ENCODE measurements at places on chromosomes 6 and 20.

- H3K27me3 ChIP-seq, result no peaks in the 10 kb centered on the region
- H3K36me3 ChIP-seq, result no peaks in the 10 kb centered on the region
- DNase-seq, result no peak
- H3K4me3 ChIP-seq, result no peak overlapping the region
- no peak overlapping the region for H3K27ac ChIP-seq
- H3K4me1 ChIP-seq, result no peaks in the 10 kb centered on the region
Observed at GRCh38 chr20:62832951-62833391, 16.1 kb downstream of the COL9A3 start.

DNA sequence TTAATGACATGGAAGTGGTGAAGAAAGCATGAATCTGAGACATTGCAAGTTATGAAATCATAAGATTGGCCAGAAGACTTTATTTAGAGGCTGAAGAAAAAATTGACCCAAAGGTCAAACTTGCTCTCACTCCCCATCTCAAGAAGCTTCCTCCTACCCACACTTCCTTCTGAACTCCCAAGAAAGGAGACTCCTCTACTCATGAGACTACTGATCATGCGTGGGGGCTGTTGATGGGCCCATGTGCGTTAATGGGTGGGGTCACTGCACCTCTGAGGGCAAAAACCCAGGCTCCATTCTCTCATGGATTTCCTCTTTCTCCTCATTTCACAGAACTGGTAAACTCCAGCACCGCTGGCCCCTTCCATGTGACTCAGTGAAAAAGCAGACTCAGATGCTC lies 470.6 kb upstream of the ARID1B start:
- no peaks in the 10 kb centered on the region for H3K36me3 ChIP-seq
- DNase-seq, result no peak
- no peak overlapping the region for H3K4me3 ChIP-seq
- H3K27ac ChIP-seq, result no peak overlapping the region

GRCh38 chr6:13526727-13527670 lies 39.6 kb upstream of the GFOD1 start:
- H3K36me3 ChIP-seq, result no peaks in the 10 kb centered on the region
- H3K4me3 ChIP-seq, result no peak overlapping the region
- peaks cover 17% of the 10 kb centered on the region for H3K4me1 ChIP-seq
- peak; percentile 46 for DNase-seq
- H3K27me3 ChIP-seq, result no peaks in the 10 kb centered on the region

DNA sequence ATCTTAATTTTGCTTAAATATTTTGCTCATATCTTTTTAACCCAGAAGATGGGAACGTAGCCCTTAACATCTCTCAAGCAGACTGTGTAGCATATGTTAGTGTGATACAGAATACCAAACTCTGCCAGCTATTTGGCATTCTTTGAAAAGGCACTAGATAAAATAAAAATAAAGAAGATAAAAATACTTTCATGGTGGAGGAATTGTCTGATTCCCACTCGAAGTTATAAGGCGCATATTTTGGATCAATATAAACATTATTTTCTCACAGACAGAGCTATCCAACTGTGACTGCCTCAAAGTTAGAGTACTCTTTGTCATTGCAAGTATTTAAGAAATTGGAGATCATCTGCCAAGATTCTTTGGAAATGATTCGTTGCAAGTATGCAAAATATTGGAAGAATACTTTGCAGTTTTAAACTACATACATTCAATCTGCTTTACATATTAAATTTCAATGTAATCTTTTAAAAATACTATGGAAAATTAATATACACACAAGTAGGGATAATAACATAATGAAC lies 10.8 kb upstream of the EEF1E1 start:
- no peaks in the 10 kb centered on the region for H3K4me1 ChIP-seq
- H3K27ac ChIP-seq, result no peak overlapping the region
- H3K27me3 ChIP-seq, result peaks cover 13% of the 10 kb centered on the region
- no peak overlapping the region for H3K4me3 ChIP-seq
- DNase-seq, result no peak
- no peaks in the 10 kb centered on the region for H3K36me3 ChIP-seq

DNA sequence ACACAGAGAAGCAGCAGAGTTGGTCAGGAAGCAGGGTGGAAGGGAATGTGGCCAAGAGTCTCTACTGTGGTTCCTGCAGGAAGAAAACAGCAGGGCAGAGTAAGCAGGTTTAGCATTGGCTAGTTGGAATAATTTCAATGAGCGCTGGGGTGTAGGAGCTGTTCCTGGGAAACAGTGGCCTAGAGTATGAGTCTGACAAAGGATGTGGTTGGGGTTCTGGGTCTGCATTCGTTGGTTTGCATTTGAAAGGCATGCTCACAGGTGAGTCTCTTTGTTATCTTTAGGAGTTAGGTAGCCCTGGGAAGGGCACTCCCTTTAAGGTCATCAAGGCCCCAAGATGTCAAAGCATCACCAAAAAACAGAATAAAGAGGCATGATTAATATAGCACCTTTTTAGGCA lies 911.6 kb upstream of the SLC35B3 start:
- no peak overlapping the region for H3K27ac ChIP-seq
- no peak overlapping the region for H3K4me3 ChIP-seq
- no peaks in the 10 kb centered on the region for H3K4me1 ChIP-seq
- H3K36me3 ChIP-seq, result no peaks in the 10 kb centered on the region
- DNase-seq, result no peak

GRCh38 chr20:4866429-4866828 lies 134.9 kb downstream of the SLC23A2 start:
- no peak overlapping the region for H3K4me3 ChIP-seq
- H3K4me1 ChIP-seq, result peaks cover 8% of the 10 kb centered on the region
- no peaks in the 10 kb centered on the region for H3K27me3 ChIP-seq
- DNase-seq, result no peak

GRCh38 chr6:119608994-119609393 lies 259.4 kb upstream of the MAN1A1 start:
- no peak for DNase-seq
- no peaks in the 10 kb centered on the region for H3K4me1 ChIP-seq
- no peaks in the 10 kb centered on the region for H3K27me3 ChIP-seq
- no peaks in the 10 kb centered on the region for H3K36me3 ChIP-seq

DNA sequence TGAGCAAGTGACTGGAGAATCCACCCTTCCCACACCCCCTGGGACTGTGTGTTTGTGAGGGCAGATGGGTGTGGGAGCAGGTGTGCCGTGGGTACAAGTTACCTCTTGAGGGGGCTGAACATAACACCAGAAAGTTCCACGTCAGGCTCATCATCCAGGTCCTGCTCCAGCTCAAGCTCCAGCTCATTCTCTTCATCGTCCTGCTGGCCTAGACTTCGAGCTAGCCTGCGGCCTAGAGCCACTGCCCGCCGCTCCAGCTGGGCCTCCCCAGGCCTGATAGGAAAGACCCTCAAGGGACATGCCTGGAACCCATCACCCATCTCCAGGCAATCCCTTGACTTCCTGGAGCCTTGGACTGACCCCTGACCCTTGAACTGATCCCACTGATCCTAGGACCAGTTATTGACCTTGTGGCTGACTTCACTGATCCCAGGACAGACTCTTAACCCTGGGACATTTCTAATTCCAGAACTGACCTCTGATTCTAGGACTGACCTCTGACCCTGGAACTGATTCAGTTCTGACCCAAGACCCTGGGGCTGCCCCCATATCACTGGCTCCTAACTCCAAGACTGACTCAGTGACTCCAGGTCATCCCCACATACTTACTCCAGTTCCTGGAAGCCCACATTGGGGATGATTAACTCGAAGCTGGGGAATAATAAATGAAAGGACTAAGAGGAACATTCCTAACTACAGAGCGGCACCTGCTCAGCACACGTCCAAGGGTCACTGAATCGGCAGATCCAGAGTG lies 11.8 kb upstream of the SPAG4 start:
- H3K4me3 ChIP-seq, result no peak overlapping the region
- no peak overlapping the region for H3K27ac ChIP-seq
- H3K4me1 ChIP-seq, result peaks cover 13% of the 10 kb centered on the region
- peaks cover 39% of the 10 kb centered on the region for H3K27me3 ChIP-seq
- DNase-seq, result no peak
- no peaks in the 10 kb centered on the region for H3K36me3 ChIP-seq

DNA sequence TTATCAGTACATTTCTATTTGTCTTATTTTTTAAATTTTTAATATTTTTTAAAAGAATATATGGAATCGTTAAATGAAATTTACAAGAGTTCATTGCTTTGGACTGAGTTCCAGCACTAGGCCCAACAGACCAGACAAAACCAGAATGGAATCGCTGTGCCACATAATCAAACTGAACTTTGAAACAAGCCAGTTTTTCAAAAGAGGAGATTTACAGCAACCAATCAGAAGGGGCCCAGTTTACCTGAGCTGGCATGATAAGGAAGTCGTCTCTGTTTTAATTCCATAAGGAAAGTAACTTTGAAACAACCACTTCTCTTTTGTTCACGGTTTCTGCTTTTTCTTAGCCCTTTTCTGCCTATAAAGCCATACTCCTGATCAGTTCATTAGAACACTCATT lies 293.6 kb upstream of the FLRT3 start:
- no peaks in the 10 kb centered on the region for H3K4me1 ChIP-seq
- no peak overlapping the region for H3K4me3 ChIP-seq
- H3K27me3 ChIP-seq, result no peaks in the 10 kb centered on the region
- no peak for DNase-seq
- no peaks in the 10 kb centered on the region for H3K36me3 ChIP-seq
- H3K27ac ChIP-seq, result no peak overlapping the region

- H3K4me1 ChIP-seq, result no peaks in the 10 kb centered on the region
- H3K36me3 ChIP-seq, result no peaks in the 10 kb centered on the region
- H3K4me3 ChIP-seq, result no peak overlapping the region
- H3K27ac ChIP-seq, result no peak overlapping the region
Observed at GRCh38 chr20:57102566-57102965, 163.9 kb downstream of the BMP7 start.

- H3K27me3 ChIP-seq, result no peaks in the 10 kb centered on the region
- DNase-seq, result no peak
- no peaks in the 10 kb centered on the region for H3K4me1 ChIP-seq
- H3K36me3 ChIP-seq, result peaks cover 17% of the 10 kb centered on the region
- no peak overlapping the region for H3K4me3 ChIP-seq
Observed at GRCh38 chr6:73285674-73286283, 22.8 kb upstream of the KHDC1 start.

Data from activated CD8-positive, alpha-beta T cell treated with anti-CD3 and anti-CD28 coated beads, Interleukin-2, amount 10 ng/mL, durations not matched to agents 7 days and 5 days (primary cell).